Daoy (cell line): ENCODE measurements at places on chromosomes 12 and 14. TPM values are rescaled to one million over a fixed set of nuclear protein-coding genes. Genes with fewer than 3 reads are reported as not detected.

Gene STON2
- total RNA-seq: 7.8 and 10.5 TPM in 2 replicates

Gene DYNC1H1
- 219 and 264 TPM in 2 replicates for total RNA-seq

Gene ATXN3
- total RNA-seq: 40.4 and 56.3 TPM in 2 replicates

Gene PRPF39
- total RNA-seq: 19.1 and 22.2 TPM in 2 replicates

Gene BCL2L14
- total RNA-seq: not detected in 2 replicates

Gene LTB4R2
- total RNA-seq: 6.9 and 16.7 TPM in 2 replicates

Gene AKAP5
- 1.6 and 2.9 TPM in 2 replicates for total RNA-seq

Gene FMNL3
- 41.9 and 51.7 TPM in 2 replicates for total RNA-seq

Gene HNF1A
- total RNA-seq: not detected in 2 replicates

Gene PLCZ1
- total RNA-seq: not detected in 2 replicates

Gene HELB
- total RNA-seq: 3.2 and 6.4 TPM in 2 replicates

Gene MIP
- total RNA-seq: not detected in 2 replicates

Gene TESPA1
- 1.1 and 5.8 TPM in 2 replicates for total RNA-seq

GRCh38 chr12:16163146-16163545 is 114.3 kb downstream of the SLC15A5 start:
- DNase-seq: no peak

DNA sequence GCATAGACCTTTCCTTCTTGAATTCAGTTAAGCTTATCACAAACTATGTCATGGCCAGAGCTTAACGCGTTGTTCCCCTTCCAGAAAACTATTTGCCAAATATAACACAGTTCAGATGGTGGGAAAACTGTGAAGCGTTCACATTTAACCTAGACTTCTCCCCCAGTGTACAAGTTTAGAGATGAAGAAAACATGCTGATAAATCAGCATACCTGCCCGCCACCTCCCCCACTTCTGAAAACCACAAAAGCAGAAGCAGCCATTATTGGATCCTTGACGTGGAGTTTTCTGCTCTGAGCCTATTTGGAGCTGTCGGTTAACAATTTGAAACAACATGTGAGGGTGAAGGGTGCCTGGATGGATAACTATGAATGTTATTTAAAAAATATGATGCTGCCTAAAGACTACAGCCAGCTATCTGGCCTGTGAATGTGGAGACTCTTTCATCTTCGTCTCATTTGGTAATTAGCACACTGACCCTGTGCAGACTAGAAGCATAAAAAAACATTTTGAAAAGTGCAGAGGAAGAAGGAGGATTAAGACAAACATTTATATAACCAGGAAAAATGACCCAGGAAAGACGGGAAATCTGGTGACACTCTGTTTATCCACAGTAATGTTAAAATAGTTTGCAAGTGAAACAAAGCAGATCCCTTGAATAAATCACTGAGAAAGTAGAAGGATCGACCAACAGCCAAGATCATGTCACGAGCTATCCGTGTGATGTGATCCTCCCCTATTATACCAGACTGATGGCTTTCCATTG is 408.2 kb downstream of the AEBP2 start:
- DNase-seq: peak; percentile 41

DNA sequence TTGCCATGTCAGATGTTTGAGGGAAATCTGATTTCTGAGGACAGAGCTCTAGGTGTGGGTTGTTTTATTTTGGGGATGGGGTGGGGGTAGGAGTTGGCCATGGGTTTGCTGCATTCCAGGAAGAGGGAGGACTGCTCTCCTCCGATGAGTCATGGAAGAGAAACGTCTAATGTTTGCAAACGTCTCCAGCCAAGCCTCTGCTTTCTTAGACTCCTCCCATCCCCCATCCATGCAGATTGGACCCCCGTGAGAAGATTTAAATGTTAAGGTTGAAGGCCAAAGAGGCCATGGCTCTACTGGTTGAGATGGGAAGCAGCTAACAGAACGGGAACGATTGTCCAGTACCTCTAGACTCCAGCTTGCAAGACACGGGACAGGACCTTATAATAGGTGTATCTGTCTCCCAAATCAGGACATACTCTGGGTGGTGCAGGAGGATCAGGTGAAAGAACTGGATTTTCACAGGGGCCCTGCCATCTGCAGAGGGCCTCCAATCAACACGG is 11.4 kb upstream of the ATP2A2 start:
- DNase-seq: peak; percentile 77

GRCh38 chr12:122519418-122519817 is 7.3 kb downstream of the RSRC2 start:
- no peak for DNase-seq

- DNase-seq: peak; percentile 49
Measured at GRCh38 chr12:32455607-32456071, 56.3 kb downstream of the FGD4 start.

DNA sequence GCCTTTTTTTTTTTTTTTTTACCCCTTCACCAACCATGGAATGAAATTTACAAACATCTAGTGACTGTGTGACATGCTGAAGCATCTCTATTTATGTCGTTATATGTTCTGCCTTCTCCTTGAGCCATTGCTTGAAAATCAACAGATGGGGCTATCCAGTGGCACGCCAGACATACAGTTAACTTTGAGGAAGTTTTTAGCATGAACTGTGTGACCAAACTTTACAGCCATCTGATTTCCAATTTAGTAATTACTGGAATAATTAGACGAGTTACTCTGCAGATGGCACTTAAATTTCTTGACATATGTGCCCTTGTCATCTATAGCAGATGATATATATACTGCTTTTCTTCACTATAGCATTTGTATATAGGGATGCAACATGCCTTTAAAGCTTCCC is 192.1 kb downstream of the SNAPC1 start:
- no peak for DNase-seq

DNA sequence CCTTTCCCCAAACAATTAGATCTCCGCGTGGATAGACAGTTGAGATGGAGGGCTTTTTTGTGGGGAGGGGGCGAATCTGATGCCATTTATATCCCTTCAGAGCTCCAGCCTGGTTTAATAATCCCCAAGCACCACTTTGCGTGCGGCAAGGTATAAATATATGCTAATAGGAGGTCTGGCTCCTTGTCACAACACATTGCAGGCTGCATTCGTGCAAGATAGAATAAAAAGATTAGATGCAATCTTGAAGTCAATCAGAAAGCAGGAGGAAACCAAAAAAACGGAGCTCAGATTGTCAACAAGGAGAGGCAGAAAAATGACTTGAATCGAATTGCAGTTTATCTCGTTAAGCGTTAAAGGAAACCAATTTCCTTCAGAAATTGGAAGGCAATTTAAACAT is 248.7 kb downstream of the SPTSSA start:
- no peak for DNase-seq

- DNase-seq: peak; percentile 66
Measured at GRCh38 chr12:68236421-68237059, 10.9 kb upstream of the IL26 start.

- no peak for DNase-seq
Measured at GRCh38 chr12:7068240-7068993, 7.9 kb downstream of the C1S start.

DNA sequence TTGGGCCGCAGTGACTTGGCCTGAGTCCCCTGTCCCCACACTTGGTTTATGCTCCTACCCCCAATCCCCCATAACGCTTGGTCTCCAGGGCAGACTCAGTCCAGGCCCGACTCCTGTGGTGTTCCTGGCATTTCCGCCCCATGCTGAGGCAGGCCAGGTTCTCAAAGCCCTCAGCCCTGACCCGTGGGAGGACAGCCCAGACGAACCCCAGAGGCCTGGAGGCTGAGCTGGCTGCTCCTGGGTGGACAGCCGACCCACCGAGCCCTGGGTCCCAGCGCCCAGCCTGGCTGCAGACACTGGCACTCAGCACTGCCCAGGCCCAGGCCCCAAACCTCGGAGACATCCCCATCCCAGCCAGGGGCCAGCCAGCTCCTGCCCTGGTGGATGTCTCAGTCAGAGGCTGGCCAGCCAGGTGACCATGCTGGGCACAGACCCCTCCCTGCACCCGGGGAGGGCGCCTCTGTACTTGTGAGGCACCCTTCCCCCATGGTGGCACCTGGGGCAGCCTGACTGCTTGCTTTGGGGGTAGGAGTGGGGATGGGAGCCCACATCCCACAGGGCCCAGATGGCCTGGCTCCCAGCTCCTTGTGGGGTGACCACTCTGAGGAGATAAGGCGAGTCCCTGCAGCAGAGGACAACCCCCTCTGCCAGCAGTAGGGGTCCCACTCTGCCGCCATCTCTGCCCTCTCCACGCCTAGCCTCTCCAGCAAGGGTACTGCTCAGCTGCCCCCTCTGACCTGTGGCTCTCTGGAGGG is 1.4 kb downstream of the PLD4 start:
- peak; percentile 60 for DNase-seq

GRCh38 chr12:70756118-70756517 is 118.9 kb upstream of the PTPRB start:
- peak; percentile 43 for DNase-seq

GRCh38 chr14:87489196-87489819 is 503.7 kb downstream of the GALC start:
- DNase-seq: no peak

- DNase-seq: peak; percentile 13
Measured at GRCh38 chr12:77796775-77797174, 33.9 kb upstream of the NAV3 start.

DNA sequence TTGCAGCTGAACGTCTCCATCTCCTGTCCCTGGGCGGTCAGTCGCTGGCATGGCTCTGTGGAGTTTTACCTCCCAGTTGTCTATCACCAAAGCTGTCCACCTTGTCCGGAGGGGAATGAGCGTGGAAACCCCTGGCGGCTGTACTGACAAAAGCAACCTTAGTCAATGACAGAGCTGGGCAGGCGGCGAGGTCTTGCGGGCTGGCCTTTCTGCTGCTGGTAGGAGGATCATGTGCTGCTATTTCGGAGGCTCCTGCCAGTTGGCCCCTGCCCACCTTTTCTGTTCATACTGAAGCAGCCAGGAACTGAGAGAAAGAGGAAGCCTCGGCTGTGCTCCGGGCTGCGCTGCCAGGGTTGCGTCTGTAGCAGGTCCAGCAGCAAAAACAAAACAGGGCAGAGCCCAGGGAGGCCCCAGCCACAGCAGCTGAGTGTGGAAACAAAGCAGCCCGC is 57.7 kb downstream of the HMGA2 start:
- no peak for DNase-seq
